ENCODE measurements at places on chromosomes 5 and 9.

GRCh38 chr5:108174286-108174685, 207.6 kb downstream of the FBXL17 start:
- DNase-seq, result no peak

GRCh38 chr9:34370970-34371880, 5.5 kb downstream of the MYORG start:
- DNase-seq, result no peak

DNA sequence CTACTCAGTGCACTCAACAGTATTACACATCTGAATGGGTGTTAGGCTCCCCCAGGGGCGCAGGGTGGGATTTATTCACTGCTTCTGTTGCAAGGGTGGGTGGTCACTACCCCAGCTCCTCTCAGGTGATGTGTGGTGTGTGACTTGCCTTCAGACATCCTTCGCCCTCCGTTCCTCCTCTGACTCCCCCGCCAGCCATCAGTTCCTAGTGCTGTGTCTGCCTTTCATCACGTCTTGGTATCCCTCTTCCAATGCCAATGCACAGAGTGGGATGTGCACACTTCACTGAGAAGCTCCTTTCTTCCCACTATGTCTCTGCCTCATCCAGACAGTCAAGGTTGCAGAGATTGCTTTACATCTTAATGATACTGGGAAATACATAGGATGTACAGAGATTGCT, 79.4 kb downstream of the SLIT3 start:
- DNase-seq, result no peak

DNA sequence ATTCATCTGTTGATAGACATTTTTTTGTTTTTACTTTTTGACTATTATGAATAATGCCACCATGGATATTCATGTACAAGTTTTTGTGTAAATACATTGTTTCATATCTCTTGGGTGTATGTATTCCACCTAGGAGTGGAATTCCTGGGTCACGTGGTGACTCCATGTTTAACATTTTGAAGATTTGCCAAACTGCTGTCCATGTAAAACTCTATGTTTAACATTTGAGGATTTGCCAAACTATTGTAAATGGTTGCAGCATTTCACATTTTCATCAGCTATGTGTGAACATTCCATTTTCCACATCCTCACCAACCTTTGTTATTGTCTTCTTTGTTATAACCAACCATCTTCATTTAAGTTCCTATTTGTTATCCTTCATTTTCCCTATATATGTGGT, 12.2 kb downstream of the TMEFF1 start:
- DNase-seq, result no peak

Data from HCT116 (cell line).